ENCODE measurements at places on chromosomes 6 and 20.

- H3K4me1 ChIP-seq: no peaks in the 10 kb centered on the region
- H3K27me3 ChIP-seq: peaks cover 13% of the 10 kb centered on the region
- H3K4me3 ChIP-seq: no peak overlapping the region
- H3K27ac ChIP-seq: no peak overlapping the region
- no peak for DNase-seq
These were observed 129.1 kb downstream of the ERMARD start for GRCh38 chr6:169880516-169880915.

DNA sequence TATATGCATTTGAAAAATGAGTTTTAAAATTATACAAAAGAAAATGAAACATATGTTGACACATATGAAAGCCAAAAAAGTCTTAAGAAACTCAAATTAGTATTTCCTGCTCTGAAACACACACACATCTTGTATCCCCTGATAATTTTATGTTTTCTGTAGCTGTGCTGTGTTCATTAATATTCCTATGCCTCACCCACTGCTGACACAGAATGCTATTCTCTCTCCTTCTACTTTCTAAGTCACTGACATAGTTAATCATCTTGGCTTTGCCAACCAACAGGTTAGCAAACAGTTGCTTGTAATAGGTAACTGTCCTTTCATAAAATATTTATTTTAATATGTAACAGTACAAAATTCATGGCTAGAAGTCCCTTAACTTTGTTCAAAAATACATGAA, 140.7 kb downstream of the DST start:
- H3K27me3 ChIP-seq: no peaks in the 10 kb centered on the region
- H3K27ac ChIP-seq: no peak overlapping the region
- no peaks in the 10 kb centered on the region for H3K36me3 ChIP-seq
- DNase-seq: no peak
- H3K4me1 ChIP-seq: no peaks in the 10 kb centered on the region

GRCh38 chr6:108562503-108562993, 1.8 kb downstream of the FOXO3 start:
- peaks cover 18% of the 10 kb centered on the region for H3K36me3 ChIP-seq
- H3K4me3 ChIP-seq: peak overlapping the region; percentile 37
- H3K27ac ChIP-seq: no peak overlapping the region
- DNase-seq: no peak

DNA sequence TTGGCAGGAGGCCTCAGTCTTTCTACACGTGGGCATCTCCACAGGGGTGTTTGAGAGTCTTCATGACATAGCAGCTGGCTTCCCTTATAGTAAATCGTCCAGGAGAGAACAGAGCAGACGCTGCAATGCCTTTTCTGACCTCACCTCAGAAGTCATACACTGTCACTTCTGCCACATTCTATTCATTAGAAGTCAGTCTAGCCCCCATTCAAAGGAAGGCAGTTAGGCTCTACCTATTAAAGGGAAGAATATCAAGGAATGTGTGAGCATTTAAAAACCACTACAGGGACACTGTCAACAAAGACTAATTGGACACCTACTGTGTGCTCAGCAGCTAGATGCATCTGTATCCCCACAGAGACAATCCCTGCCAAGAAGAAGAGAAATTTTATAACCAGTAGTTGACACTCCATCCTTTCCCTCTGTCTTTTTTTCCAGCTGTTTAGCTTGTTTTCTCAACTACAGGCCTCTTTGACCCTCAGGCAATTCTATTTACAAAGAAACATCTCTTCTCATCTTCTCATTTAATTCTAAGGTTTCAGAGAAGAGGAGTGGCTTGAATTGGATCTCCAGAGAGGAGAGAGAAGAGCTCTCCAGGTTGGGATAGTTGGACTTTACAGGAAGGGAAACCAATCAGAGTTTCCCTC, 18.6 kb downstream of the ARMC12 start:
- H3K27me3 ChIP-seq: no peaks in the 10 kb centered on the region
- H3K4me3 ChIP-seq: no peak overlapping the region
- DNase-seq: no peak
- H3K27ac ChIP-seq: no peak overlapping the region

DNA sequence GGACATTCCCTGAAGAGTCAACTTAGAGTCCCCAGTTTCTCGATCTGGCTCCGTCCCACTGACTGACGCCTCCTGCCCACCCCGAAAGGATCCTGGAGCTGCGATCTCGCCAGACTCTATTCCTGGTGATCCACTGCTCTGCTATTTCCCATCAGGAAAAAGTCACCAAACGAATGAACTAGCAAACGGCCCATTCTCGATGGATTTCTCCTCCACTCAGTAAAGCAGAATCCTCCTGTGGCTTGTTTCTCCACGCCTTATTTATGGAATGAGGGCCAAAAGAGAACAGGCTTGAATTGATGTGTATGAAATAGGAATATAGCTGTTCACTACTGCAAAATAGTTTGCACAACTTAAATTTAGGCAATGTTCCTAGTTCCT, 5.4 kb downstream of the NKX2-4 start:
- H3K27me3 ChIP-seq: peaks cover 49% of the 10 kb centered on the region
- H3K36me3 ChIP-seq: peaks cover 7% of the 10 kb centered on the region
- H3K4me1 ChIP-seq: peaks cover 16% of the 10 kb centered on the region
- DNase-seq: no peak

- no peak for DNase-seq
- no peaks in the 10 kb centered on the region for H3K36me3 ChIP-seq
- peaks cover 2% of the 10 kb centered on the region for H3K4me1 ChIP-seq
- H3K27me3 ChIP-seq: no peaks in the 10 kb centered on the region
- no peak overlapping the region for H3K4me3 ChIP-seq
These were observed 52.7 kb upstream of the PTGIS start for GRCh38 chr20:49620364-49621240.

DNA sequence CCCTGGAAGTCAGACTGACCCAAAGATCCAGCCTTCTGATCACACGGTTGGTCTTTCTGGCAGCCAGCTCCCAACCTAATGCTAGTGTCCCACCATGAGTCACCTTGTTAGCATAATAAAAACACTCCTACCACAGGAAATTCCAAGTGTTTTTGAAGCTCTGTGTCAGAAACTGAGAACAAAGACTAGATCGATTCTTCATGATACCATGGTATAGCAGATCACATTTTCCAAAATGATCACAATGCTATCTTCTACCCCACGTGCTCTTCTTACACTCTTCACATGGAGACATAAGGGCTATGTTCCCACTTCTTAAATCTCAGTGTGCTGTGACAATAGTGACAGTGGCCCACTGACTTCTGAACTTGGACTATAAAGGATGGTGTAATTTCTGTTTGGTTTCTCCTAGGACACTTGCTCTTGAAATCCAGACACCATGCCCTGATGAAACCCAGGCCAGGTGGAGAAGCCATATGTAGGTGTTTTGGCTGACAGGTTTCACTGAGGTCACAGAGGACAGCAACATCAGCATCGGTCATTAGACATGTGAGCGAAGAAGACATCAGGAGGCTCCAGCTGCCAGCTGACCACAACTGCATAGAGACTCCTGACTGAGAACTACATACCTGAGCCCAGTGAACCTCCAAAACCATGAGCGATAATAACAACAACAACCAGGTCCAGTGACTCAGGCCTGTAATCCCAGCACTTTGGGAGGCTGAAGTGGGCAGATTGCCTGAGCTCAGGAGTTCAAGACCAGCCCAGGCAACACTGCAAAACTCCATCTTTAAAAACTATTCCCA, 57.5 kb downstream of the MKKS start:
- no peak overlapping the region for H3K27ac ChIP-seq
- no peak overlapping the region for H3K4me3 ChIP-seq
- DNase-seq: no peak
- H3K4me1 ChIP-seq: no peaks in the 10 kb centered on the region
- H3K27me3 ChIP-seq: no peaks in the 10 kb centered on the region

- no peak for DNase-seq
- H3K27ac ChIP-seq: no peak overlapping the region
- no peaks in the 10 kb centered on the region for H3K4me1 ChIP-seq
- H3K27me3 ChIP-seq: no peaks in the 10 kb centered on the region
- H3K36me3 ChIP-seq: no peaks in the 10 kb centered on the region
These were observed 271.1 kb downstream of the SAMD5 start for GRCh38 chr6:147779624-147780023.

GRCh38 chr6:166494757-166495486, 91.6 kb downstream of the RAMACL start:
- H3K4me3 ChIP-seq: no peak overlapping the region
- no peaks in the 10 kb centered on the region for H3K36me3 ChIP-seq
- DNase-seq: no peak
- no peak overlapping the region for H3K27ac ChIP-seq

DNA sequence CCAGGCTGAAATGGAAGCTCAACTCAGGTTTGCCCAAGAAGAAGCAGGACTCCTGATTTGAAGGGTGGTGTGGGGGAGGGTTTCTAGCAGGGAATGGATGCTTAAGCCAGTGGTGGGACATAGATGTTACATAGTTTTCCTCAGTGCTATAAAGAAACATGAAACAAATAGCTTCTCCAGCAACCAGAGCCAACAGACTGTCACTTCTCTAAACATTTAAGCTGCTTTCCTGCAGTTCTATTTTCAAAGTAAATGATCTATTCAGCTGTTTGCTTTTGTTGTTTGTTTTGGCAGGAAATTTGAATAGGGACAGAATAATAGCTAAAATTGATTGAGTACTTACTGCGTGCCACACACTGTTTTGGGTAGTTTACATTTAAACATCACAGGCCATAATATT, 169.0 kb downstream of the UST start:
- no peak overlapping the region for H3K27ac ChIP-seq
- H3K36me3 ChIP-seq: no peaks in the 10 kb centered on the region
- H3K4me3 ChIP-seq: no peak overlapping the region
- DNase-seq: no peak

DNA sequence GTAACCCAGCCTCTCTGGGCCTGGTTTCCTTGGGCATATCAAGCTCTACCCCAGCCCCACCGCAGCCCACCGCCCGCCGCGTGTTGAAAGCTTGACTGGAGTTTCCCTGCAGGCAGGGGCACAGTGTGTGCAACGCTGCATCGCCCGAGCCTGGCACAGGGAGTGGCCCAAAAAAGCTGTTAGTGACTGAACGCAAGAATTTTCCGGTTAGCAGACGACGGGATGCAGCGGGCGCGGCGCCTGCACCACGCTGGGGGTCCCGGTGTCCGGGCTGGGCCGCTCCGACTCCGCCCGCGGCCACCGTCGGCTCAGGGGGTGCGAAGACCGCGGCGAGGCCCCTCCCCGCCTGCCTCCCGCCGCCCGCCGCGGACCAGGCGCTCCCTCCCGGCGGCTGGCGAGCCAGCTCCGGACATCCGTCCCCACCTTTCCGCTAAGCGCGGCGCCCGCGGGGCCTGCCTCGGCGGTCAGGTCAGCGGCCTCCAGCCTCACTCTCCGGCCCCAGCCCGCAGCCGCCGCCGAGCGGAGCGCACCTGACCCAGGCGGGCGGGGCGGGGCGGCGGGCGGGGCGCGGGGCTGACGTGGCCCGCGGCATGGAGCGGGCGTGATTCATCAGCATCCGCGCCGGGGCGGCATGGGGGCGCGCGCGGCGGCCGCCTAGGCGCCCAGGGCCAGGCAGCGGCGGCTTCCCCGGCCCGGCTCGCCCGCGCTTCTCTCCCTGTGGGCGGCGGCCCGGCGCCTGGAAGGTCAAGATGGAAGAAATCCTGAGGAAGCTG, at the start of gene ARFGEF3:
Gene ARFGEF3 (plus strand): TSS at position 602 of the 773 bp plus-strand sequence. CDS start 148 bp downstream, at position 750.
- no peak within 1 kb of the TSS for H3K27ac ChIP-seq
- H3K27me3 ChIP-seq: peaks cover 42% of the 10 kb centered on the region
- no peaks in the 10 kb centered on the region for H3K36me3 ChIP-seq
- peak within 1 kb of the TSS; percentile 30 for H3K4me3 ChIP-seq

GRCh38 chr20:49591217-49591865, 23.4 kb upstream of the PTGIS start:
- H3K27me3 ChIP-seq: no peaks in the 10 kb centered on the region
- no peak for DNase-seq
- H3K4me1 ChIP-seq: peaks cover 40% of the 10 kb centered on the region
- H3K27ac ChIP-seq: no peak overlapping the region

DNA sequence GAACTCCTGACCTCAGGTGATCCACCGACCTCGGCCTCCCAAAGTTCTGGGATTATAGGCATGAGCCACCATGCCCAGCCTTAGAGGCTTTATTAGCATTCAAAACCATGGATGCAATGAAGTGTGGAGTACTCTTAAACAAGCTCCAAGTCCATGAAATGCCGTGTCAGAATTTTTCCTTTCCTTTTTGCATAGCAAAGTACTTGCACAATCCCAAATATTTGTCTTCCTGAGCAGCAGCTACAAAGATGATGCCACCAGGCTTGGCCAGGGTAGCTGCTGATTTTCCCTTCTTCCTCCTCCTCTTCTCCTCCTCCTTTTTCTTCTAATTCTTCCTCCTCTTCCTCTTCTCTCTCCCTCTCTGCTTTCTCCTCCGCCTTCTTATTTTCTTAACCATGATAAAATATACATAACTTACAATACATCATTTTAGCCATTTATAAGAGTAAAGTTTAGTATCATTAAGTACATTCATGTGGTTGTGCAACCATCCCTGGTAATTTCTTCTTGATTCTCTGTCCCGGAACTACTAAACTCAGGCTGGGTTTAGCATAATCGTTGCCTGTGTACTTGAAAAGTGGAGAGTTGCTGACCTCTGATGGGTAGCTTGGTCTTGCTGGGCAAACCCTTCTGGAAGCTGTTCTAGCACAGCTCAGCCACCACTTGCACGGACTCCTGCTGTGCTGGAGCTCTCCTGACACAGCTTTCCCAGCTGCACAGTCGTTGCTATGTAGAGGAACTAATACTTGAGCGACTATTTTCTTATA, 20.3 kb downstream of the MUCL3 start:
- H3K4me3 ChIP-seq: no peak overlapping the region
- H3K4me1 ChIP-seq: peaks cover 11% of the 10 kb centered on the region
- DNase-seq: no peak

DNA sequence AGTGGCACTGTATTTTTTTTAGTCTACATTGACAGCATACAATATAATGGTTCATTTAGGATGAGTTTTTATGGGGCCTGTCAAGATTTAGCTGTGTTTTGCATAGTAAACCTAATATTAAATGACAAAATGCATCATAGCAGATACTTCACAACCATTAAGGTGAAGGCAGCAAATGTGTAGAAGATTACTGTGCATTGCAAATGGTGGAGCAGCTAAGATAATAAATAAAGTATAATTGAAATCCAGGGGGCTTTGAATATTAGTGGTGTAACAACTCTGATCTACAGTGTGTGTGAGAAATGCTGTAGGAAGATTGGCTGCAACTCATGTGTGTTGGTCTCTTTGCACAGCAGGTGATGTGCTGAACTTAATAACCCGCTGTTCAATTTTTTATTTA, 801.9 kb upstream of the CITED2 start:
- H3K27me3 ChIP-seq: no peaks in the 10 kb centered on the region
- no peak for DNase-seq
- no peaks in the 10 kb centered on the region for H3K4me1 ChIP-seq

DNA sequence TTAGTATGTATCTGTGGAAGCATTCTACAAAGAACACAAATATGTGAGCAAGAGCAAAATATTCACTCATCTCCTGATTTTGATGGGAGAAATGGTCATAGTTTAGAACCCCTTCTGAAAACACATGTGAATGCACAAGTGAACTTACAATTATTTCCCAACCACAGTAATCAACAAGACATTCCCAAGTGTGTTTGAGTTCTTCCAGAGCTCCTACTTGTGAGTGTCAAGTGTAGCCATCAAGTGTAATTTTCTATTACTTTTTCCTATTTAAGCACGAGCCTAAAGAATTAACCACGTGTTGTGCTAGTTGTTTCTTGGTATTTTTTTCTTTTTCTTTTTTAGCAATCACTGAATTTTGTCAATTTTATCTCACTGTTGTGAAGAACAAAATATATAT, 402.3 kb downstream of the NKAIN2 start:
- no peak overlapping the region for H3K27ac ChIP-seq
- no peak overlapping the region for H3K4me3 ChIP-seq
- DNase-seq: no peak
- no peaks in the 10 kb centered on the region for H3K27me3 ChIP-seq
- no peaks in the 10 kb centered on the region for H3K36me3 ChIP-seq

- H3K27ac ChIP-seq: no peak overlapping the region
- no peak for DNase-seq
- H3K27me3 ChIP-seq: no peaks in the 10 kb centered on the region
- no peaks in the 10 kb centered on the region for H3K36me3 ChIP-seq
- H3K4me3 ChIP-seq: no peak overlapping the region
- no peaks in the 10 kb centered on the region for H3K4me1 ChIP-seq
These were observed 189.5 kb upstream of the TENT5A start for GRCh38 chr6:81942067-81942370.
